MCF 10A (cell line): ENCODE measurements at places on chromosomes 5 and 9. TPM values are rescaled to one million over a fixed set of nuclear protein-coding genes. Genes with fewer than 3 reads are reported as not detected.
A peak's percentile ranks its signal among the peaks of the same experiment; 100 is the strongest.

DNA sequence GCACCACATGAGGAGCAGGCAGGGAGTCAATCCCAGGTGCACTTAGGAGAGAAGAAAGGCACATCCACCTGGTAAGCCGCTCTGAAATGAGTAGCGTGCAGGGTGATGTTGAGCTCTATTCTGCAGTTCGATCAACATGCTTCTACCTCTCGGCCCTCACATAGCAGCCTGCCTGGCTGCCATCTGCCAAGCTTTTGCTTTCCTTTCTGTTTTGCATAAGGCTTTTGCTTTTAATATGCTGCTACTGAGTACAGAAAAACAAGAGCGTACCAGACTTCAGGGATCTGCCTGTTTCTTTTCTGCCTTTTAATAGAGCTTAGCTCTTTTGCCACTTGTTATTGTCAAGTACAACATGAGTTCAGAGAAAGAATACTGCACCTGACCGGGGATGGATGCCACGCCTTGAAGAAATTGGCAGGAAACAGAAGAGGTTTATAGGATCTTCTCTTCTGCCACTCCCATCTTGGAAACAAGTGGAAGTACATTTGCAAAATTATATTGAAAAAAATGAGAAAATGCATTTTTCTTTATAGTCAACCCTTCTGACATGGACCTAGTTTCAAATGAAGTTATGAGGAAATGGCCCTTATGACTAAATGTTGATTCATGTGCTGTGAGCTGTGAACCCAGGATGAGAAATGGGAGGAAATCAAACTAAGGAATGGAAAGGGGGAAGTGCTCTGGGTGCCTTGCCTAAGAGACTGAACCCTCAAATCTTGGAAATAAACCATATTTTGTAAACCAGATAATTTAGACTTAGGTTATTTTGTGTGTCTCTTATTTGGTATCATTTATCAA is 4.0 kb upstream of the FCHO2 start:
- H3K27me3 ChIP-seq, result no peaks in the 10 kb centered on the region
- H3K4me1 ChIP-seq, result peaks cover 62% of the 10 kb centered on the region
- peak overlapping the region; percentile 72 for H3K27ac ChIP-seq
- DNase-seq, result peak; percentile 88
- H3K36me3 ChIP-seq, result peaks cover 7% of the 10 kb centered on the region

Gene TAF11L10
- total RNA-seq, result not detected in 2 replicates

- peaks cover 74% of the 10 kb centered on the region for H3K27me3 ChIP-seq
- no peaks in the 10 kb centered on the region for H3K36me3 ChIP-seq
- H3K4me1 ChIP-seq, result no peaks in the 10 kb centered on the region
- DNase-seq, result no peak
- no peak overlapping the region for H3K4me3 ChIP-seq
These were observed 9.5 kb downstream of the MEF2C start for GRCh38 chr5:88873447-88873846.

Gene EQTN
- total RNA-seq, result not detected in 2 replicates

- H3K27ac ChIP-seq, result no peak overlapping the region
- H3K4me3 ChIP-seq, result no peak overlapping the region
- H3K36me3 ChIP-seq, result no peaks in the 10 kb centered on the region
- no peaks in the 10 kb centered on the region for H3K27me3 ChIP-seq
- no peaks in the 10 kb centered on the region for H3K4me1 ChIP-seq
These were observed 88.6 kb upstream of the CDKN2B start for GRCh38 chr9:22097707-22098106.
